ENCODE measurements at places on chromosomes 11 and 22.

- peak; percentile 36 for DNase-seq
Measured at GRCh38 chr22:49015459-49015858, 812.2 kb downstream of the BRD1 start.

DNA sequence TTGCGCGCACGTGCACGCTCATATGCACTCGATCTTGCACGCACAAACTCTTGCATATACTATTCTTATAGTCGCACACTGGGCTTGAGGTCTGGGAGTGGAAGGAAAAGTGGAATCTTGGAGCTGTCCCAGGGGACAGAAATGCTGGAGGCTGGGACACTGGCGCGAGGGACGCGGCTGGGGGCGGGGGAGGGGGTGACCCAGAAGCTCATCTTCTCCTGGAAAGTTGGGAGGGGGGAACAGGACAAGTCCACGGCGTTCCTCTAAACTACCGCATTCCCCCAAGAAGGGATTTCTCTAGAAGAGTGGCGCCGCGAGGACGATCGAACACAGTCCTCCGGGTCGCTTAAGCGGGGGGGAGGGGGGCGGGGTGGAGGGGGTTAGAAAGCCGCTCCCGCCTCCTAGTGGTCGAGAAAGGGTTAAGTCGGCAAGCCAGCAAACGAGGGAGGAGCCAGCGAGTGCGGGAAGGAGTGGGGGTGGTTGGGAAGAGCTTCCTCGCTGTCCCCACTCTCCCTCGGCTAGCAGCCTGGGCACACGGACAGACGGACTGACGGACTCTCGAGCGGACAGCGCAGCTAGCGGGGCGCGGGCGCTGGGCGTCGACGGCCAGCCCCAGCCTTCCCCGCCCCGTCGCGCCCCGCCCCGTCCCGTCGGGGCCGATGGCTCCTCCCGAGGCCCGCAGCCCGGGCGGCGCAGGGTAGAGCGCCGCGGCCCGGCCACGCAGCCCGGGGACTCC lies at the start of gene RTN4RL2:
Gene RTN4RL2, plus strand, starts transcription at position 507 of the 736 bp plus-strand sequence. CDS start 338 bp downstream, outside the sequence.
- DNase-seq, result peak; percentile 89

DNA sequence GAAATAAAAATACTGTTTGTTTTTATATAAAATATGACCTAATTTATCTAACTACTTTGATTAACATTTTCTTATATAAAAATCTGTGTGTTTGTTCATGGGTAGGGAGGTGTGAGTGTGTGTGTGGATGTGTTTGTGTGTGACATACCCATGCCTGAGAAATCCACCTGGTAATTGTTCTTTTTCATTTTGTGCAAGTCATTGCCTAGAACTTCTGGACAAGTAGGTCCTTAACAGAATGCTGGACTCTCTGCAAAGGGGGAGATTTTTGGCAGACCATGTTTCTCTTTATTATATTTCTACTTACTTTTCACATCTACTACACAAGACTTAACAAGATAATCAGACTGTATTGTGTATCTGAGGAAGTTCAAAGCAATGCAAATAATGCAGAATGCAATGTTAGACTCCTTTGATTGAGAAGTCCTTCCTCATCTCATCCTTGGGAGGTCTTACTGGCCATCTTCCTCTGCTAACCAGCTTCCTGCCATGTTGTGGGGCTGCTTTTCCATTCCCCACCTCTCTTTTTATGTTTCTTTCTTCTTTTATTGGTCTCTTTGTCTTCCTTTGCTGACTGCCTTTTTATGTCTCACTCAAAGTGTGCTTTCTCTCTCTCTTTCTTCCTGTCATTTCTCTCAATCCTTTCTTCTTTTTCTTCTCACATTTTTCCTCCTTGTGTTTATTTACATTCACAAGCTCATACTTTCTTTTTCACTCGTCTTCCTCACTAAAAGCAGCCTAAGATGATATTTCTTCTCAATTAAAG lies 1017.0 kb upstream of the CNTN5 start:
- DNase-seq, result no peak

- peak; percentile 97 for DNase-seq
Measured at GRCh38 chr11:727859-728748, 19.2 kb upstream of the TALDO1 start.

DNA sequence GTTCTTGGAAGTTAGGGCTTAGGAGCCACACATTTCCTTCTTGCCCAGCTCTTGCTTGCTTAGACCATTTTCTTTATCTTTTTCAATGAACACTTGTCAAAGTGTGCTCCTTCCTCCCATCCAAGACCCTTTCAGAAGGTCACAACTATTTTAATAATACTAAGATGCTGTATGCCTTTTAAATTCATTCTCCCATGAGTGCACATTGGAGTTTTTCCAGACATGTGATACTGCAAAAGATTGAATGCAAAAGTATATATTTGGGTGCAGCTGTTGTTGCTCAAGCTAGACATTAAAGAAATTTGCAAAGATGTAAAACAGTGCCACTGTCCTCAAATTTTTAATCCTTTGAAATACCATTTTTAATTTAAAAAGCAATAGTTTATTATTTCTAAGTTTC lies 69.3 kb upstream of the TNRC6B start:
- no peak for DNase-seq

DNA sequence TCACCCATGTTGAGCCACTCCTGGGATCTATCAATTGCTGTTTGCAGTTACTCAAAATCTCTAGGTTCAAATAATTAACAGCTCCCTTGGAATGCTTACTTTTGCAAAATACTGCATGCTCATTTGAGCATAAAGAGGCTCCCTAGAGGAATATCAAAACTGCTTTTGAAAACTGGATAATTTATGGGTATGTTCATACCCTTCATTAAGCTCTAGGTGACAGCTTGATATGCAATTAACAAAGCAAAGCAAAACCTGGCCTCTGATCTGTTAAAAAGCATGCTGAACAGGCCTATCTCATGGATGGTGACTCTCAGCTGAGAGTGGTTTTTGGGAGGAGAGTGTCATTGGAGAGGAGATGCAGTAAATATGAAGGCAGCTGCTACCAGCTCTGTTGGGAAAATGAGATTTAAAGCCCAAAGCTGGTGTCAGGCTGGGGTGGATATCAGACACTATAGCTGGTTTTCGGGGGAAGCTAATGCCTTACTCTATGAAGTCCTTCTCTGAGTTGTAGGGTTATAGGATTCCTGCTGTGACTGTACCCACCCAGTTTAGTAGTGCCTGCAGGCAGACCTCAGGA lies 110.9 kb downstream of the RASSF10 start:
- no peak for DNase-seq

- DNase-seq, result no peak
Measured at GRCh38 chr11:47202576-47202975, 12.2 kb upstream of the DDB2 start.

- DNase-seq, result no peak
Measured at GRCh38 chr11:102274628-102275027, 42.7 kb upstream of the BIRC3 start.

DNA sequence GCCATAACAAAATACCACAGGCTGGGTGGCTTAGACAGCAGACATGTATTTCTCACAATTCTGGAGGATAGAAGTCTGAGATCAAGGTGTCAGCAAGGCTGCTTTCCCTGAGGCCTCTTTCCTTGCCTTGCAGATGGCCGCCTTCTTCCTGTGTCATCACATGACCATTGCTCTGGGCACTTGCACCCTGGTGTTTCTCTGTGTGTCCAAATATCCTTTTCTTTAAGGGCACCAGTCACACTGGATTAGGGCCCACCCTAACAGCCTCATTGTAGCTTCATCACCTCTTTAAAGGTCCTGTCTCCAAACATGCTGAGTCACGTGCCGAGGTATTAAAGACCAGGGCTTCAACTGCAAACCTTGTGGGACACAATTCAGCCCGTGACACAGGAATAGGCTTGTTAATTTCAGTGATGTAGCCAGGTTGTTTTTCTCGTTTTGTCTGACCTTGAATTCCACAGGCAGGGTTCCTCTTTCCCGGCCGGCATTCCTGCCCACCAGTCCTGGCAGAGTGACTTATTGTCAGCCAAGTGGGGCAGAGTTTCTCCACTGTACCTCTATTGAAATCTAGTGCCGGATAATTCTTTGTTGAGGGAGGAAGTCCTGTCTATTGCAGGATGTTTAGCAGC lies 100.1 kb downstream of the KCNQ1OT1 start:
- DNase-seq, result peak; percentile 51

DNA sequence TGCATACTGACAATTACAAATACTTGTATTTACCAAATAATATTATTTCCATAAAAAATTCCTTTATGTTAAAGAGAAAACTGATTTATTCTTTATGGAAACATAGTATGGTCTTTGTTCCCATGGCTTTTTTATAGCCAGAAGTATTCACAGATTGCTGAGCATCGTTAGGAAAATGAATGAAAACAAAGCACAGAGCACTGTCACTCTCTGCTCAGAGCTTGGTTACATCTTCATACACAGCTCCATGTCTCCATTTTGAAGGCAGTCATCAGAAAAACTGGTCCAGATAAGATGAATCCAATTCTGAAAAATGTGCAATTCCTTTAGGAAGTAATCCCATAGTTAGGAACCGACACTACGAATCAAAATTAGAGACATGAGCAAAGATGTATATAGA lies 9.0 kb upstream of the SLC6A5 start:
- DNase-seq, result no peak
